ENCODE measurements at places on chromosomes 3 and 15.

GRCh38 chr3:140341203-140341602 is 336.7 kb upstream of the TRIM42 start:
- no peak for DNase-seq

DNA sequence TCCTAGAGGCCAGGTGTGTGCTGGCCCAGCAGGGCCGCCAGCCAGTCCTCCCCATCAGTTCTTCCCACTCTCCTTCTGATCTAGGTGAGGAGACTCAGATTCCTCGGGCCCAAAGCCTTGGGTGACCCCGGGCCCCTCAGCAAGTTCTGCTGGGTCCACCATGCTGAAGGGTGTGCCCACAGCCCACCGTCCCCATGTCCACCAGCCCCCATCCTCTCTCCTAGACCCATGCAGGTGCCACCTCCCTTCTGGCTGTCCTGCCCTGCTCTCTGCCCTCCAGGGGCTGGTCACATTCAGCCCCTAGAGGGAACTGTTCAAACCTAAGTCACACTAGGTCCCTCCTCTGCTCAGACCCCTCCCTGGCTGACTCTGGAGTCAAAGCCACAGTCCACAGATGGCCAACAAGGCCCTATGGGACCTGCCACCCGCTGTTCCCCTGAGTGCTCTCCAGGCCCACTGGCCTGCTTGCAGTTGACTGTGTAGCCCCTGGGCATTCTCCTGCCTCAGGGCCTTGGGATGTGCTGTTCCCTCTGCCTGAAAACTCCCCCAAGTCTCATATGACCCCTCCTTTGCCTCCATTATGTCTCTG is 878 bp upstream of the TLR9 start:
- DNase-seq = no peak

DNA sequence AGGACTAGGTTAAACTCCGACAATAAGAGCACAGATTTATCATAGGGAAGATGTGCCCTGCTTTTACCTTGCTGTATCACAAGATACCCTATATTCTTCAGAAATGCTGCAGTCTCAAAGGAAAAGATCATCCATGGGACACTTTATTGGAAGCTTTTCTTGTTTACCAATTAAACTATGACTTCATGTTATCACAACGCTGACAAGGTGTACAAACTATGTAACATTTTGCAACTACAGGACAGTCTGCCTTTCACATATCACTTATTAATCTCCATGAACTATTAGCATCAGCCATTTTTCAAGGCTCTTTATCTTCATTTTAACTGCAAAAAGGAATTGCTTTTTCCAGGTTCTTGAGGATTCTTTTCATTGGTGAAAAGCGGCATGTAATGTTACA is 34.0 kb downstream of the CBLB start:
- DNase-seq = no peak

GRCh38 chr15:26525096-26525495 is 247.8 kb downstream of the GABRB3 start:
- DNase-seq = no peak

DNA sequence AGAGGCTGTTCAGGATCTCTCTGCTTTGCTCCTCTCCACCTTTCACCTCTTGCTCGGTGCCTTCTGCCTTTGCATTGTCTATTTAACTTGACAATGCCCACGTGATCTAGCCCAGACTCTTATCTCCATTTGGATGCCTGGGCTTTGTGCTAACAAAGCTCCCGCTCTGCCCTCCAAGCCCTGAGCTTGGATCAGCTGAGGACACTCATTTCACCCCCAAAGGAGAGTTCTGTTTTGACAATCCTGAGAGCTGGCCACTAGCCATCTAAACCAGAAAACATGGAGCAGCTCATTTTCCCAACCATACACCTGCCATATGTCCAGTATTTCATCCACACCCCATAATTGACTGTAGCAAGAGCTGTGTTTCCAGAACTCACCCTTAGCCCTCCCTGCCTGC is 12.8 kb downstream of the GPR176 start:
- DNase-seq = no peak

DNA sequence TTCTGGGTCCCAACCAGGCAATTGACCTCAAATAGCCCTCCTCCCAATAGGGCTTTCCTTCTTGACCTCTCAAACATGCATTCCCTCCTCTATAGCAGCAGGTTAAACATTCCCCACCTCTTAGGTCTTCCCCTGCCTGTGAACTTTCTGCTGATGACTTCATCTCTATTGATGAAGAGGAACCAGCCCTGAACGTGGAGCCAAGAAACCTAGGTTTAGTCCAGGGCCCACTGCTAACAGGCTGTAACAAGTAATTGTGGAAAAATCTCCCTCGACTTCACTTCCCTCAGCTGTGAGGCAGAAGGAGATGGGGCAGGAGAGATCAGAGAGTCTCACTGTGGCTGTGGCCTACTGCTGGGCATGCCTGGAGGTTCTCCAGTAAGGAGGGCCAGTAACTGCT is 24.7 kb downstream of the ILDR1 start:
- no peak for DNase-seq

All from stimulated activated CD4-positive, alpha-beta T cell treated with anti-CD3 and anti-CD28 coated beads, Interleukin-4, amount 100 ng/mL, for 48 hours (primary cell).